ENCODE measurements at places on chromosomes 5 and 9.

DNA sequence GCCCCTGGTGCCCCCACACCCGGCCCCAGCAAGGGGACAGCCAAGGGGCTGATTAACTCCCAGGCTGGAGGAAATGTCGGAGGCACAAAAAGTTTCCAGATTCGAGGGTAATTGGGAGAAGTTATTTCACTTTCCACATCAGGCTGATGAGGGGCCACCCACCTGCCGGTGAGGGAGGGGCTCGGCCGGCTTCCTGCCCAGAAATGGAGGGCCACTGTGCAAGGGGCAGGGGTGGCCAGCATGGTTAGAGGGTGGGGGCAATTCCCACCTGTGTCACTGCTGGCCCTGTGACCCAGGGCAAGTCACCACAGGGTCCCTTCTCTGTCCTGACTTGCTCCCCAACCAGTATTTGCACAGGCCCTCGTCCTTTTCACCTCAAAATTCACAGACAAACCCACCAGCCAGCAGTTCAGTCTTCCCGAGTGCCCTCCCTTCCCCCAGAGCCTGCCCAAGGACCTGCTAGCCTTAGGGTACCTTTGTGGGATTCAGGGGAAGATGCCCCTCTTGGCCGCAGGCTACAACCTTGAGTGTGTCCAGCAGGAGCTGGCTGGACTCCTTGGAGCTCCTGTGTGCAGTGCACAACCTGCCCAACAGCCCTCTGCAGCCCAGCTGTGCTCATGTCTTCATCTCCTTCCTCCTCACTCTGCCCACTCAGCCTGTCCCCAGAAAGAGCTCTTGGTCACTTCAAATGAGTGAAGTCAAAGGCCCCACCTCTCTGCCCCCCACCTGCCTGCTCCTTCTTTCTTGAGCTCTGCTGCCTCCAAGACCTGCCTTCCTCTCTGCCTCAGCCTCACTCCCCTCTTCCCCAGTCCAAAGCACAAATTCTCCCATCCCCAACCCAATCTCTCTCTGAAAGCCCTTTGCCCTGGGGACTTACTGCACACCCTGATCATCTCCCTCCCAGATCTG, 130.5 kb downstream of the BARX1 start:
- no peak for DNase-seq

- DNase-seq: no peak
Observed at GRCh38 chr9:28121366-28121765, 548.1 kb upstream of the C9orf72 start.

GRCh38 chr9:32741706-32742105, 41.6 kb upstream of the TMEM215 start:
- DNase-seq: no peak

GRCh38 chr5:175837171-175837699, 34.1 kb upstream of the CPLX2 start:
- DNase-seq: no peak

DNA sequence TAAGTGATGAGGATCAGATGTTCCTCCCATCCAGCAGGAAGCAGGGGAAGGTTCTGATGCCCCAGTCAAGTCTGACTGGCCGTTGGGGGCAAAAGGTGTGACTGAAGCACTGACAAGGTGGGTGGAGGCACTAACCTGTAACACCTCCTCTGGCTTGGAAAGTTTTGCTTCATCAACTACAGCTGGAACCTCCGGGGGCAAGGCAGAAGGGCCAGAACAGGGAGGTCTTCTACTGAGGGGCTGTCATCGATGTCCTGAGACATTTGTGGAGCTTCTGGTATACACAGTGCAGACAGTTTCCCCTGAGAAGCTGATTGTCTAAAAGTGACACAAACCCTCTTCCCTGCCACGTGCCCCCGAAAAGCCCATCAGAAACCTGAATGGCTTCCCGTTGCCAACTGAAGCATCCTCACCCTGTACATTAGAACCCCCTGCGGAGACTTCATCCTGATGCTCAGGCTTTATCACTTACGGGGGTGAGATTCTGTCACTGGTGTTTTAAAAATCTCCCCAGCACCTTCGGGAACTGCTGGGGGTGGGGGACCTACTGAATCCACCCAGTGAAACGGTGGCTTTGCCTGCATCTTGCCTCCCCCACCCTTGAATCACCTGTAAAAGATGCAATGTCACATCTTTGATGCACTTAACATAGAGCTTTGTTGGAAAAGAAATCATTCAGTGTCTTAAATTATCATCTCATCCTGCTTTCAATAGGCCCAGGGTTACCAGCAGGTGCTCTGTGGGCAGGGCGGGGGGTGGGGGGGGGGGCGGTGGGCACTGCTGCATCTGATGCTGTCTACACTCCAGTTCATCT, 24.6 kb downstream of the TRAF1 start:
- no peak for DNase-seq

GRCh38 chr5:147822686-147823491, 8.6 kb downstream of the SPINK1 start:
- peak; percentile 28 for DNase-seq

GRCh38 chr9:68515326-68516017, 25.2 kb downstream of the TMEM252 start:
- DNase-seq: no peak

DNA sequence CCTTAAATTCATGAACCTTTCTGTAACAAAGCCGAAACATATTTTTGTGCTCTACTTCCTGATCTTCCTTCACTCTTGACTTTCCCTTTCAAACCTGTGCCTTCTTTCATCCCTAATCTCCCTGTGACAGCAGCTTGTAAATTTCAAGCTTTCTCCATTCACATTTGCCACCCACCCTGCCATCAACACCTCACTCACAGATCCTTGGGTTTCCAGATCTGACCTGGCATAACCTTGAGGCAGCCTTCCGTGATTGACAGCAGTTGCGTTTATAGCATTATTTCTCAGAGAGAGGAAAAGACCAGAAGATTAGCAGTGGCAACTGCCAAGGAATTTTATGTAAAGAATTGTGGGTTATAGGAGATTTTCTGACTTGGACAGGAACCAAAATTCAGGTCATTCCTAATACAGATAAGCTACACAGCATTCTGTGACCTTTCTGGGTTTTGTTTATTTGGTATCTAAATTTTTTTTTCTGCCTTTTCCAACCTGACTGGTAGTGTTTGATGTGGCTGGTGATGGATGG, 260.0 kb downstream of the NR2F1-AS1 start:
- no peak for DNase-seq

DNA sequence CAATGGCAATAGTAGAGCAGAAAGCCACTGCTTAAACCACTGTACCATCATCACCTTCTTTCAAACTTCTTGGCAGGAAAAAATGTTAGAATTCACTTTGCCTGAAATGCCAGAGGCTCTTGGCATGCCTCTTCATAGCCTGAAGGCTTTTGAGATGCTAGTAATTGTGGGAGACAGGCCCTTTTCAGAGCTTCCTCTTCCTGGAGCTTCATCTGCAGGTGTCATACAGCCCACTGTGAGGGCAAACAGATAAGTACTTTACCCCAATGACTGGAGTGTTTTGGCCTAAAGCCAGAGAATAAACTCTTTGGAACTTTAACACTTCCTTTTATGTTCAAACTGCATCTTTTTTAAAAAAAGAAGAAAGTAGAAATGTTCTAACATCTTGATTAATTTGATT, 81.3 kb upstream of the TMEM171 start:
- DNase-seq: no peak

DNA sequence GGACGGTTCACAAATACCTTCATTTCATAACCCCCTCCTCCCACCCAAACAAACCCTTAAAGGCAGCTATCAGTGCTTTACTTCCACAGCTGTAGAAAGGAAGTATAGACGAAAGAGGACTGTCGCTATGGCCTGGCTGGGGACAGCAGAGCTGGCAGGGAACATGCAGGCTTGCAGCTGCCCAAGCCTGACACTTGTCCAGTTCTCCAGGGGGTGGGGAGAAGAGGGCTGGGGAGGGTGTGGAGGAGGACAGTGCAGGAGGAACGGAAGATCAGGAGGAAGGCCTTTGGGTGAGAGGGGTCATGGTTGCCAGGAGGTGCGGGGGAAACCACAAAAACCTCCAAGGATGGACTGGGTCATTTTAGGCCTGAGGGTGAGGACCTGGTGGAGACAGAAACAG, 25.9 kb downstream of the ARPC5L start:
- no peak for DNase-seq

DNA sequence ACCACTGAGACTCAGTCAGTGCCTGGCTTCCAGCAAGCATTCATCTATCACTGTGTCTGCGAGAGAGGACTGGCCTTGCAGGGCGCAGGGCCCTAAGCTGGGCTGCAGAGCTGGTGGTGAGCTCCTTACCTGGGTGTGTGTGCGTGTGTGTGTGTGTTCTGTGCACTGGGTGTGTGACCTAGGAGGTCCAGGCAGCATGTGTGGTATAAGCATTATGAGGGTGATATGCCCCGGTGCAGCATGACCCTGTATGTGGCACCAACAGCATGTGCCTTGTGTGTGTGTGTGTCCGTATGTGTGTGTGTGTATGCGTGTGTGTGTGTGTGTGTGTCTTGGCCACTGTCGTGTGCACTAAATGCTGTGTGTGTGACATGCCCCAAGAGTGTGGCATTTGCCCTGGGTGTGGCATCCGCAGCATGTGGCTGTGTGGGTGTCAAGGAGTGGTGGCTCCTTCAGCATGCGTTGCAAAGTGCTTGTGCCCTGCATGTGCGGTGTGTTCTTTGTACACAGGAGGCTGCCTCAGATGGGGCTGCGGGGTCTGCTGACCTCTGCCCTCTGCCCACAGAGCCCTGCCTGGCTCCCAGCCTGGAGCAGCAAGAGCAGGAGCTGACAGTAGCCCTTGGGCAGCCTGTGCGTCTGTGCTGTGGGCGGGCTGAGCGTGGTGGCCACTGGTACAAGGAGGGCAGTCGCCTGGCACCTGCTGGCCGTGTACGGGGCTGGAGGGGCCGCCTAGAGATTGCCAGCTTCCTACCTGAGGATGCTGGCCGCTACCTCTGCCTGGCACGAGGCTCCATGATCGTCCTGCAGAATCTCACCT, 3.3 kb downstream of the FGFR4 start:
- DNase-seq: no peak

GRCh38 chr9:37005517-37006140, 28.4 kb downstream of the PAX5 start:
- DNase-seq: no peak

GRCh38 chr9:36457836-36458429, 57.9 kb upstream of the RNF38 start:
- DNase-seq: no peak

DNA sequence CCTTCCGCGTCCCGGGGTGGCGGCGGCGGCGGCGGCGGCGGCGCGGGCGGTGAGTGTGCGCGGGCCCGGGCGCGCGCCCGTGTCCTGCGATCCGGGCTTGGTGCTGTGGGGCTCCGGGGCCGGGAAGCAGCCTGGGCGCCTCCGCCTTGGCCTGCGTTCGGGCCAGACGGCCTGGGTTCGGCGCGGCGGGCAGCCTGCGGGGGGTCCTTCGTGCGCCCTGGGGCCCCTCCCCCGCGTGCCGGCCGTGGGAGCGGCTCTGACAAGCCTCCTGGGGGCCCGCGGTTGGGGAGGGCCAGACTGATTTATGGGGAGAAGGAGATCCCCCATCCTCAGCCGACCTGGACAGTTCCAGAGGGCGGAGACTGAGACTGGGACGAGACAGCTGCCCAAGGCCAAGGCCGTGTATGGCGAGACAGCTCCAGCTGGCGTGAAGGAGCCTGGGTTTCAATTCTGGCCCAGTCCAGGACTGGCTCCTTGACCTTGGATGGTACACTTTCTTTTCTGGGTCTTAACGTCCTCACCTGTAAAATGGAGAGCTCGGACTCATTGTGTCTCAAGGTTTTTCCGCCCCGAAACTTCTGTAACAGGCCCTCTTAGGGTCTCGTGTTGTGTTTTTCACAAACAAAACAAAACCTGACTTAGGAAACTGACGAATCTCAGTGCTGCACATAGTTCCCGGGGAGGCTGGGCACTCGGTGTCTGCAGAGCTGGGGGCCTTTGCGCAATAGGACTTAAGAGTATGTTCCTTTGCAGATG, 603 bp downstream of the TMEM268 start:
- peak; percentile 62 for DNase-seq
